CD4-positive, alpha-beta T cell treated with Interleukin-6 at 100 ng/mL for 8 hours (primary cell): ENCODE measurements at places on chromosomes 4 and X.
A peak's percentile ranks its signal among the peaks of the same experiment; 100 is the strongest.

GRCh38 chrX:19616959-19617358 lies 101.7 kb upstream of the MAP3K15 start:
- DNase-seq, result no peak

DNA sequence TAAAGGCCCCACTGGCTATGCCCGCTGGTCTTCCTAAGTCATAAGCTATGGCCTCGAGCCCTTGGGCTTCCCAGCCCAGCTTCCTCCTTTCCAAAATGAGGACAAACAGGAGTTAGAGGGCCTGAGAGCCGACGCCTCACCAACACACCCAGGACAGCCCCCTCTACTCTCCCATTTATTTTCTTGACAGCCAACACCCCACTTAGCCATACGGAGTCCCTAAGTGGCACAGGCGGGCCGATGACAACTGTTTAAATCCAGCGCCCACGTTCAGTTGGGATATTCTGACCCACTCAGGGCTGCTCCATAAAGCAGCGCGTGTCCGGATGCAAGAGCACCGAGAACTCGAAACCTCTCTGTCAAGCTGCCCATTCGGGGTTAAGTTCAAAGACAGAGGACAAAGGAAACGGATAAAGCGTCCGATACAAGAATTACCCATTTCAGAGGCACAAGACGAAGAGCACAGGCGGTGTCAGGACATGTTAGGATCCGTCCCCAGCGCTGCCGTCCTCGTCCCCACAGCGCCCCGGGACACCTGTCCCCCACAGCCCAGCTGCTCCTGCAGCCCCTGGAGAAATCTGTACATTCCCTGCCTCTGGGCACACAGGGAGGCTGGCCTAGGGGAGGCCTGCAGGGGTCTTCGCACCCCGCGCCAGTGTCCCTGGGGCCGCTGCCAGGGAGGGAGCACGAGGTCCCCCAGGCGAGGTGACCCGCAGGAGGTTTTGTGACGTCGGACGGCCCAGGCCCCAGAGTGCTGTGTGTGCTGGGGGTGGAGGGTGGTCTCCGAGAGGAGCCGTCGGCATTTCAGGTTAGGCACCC lies 1.2 kb downstream of the PRKX start:
- DNase-seq, result no peak

GRCh38 chrX:99192421-99192820 lies 1217.7 kb downstream of the PCDH19 start:
- DNase-seq, result no peak

GRCh38 chr4:150510176-150510865 lies 71.6 kb upstream of the MAB21L2 start:
- no peak for DNase-seq

- no peak for DNase-seq
Observed at GRCh38 chr4:52982946-52983340, 120.8 kb downstream of the RASL11B start.

DNA sequence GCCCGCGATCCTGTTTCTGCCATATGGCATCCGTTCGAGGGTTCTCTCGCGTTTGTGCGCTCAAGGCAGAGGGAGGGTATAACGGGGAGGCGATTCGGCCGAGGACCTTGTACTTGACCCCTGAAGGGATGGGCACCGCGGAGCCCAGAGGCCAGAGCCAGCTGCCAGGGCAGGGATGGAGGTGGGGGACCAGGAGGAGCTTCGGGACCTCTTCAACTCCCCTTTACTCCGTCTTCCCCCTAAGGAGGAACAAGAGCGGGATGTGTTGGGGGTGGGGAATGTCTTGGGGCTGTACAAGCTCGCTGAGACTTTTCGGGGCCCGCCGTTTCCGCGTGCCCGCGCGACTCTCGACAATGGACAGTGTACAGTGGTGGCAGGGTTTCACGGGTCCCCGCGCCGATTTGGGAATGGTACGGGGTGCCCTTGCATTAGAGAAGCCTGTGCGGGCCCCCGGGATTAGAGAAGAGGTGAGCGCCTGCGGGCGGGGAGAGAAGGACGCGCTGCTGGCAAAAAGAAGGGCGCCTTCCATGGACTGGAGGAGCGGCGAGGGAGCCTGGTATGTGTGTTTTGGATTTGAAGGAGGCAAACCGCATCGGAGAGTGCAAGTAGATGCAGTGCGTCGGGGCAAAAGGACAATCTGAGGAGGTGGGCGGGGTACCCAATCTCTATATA lies 760 bp downstream of the UGT8 start:
- no peak for DNase-seq

GRCh38 chr4:81607950-81608349 lies 136.2 kb upstream of the RASGEF1B start:
- DNase-seq, result no peak

- no peak for DNase-seq
Observed at GRCh38 chr4:20323991-20324390, 72.3 kb downstream of the SLIT2 start.

DNA sequence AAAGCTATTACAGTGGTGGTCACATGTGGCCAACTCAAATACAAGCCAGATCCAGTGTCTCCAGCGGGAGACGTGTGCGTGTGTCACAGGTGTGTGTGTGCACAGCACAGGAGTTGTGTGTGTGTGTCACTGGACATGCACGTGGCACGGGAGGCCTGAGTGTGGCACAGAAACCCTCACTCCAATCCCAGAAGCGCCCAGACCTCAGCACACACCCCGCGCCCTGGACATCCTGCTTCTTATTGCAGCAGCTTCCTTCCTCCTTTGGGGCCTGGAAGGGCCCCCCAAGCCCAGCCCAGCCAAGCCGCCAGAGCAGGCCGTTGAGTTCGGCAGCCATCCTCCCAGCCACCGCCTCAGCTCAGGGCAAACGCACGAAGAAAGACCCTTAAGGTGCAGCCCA lies 37.9 kb downstream of the ACOX3 start:
- no peak for DNase-seq

GRCh38 chrX:137031517-137032340 lies 2.1 kb downstream of the GPR101 start:
- peak; percentile 24 for DNase-seq

GRCh38 chr4:85420831-85421230 lies 54.1 kb upstream of the ARHGAP24 start:
- DNase-seq, result no peak

DNA sequence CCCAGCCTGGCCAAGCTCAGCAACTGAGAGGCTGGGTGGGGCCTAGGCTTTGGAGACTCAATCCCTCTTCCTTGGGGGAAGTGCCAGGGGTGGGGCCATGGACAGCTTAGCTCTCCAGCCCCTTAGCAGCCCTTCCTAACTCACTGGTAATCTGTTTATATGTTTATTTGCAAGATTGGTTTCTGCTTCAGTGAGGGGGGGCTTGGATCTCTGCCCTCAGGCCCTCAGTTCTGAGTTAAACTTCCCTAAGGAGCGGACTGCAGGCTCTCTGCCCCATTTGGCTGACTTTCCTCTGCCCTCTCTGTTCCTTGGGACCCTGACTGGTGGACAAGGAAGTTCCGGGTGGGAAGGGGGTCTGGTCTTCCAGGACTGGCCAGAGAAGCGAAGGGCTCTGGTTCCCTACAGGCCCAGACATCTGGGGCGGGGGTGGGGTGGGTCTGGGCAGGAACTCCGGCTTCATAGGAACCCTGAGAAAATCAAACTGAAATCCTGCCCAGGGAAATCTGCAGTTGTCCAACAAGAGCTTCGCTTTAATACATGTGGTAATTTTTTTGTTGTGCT lies 51.4 kb downstream of the NALF2 start:
- no peak for DNase-seq

- no peak for DNase-seq
Observed at GRCh38 chr4:178293601-178294000, 851.4 kb upstream of the AGA start.

DNA sequence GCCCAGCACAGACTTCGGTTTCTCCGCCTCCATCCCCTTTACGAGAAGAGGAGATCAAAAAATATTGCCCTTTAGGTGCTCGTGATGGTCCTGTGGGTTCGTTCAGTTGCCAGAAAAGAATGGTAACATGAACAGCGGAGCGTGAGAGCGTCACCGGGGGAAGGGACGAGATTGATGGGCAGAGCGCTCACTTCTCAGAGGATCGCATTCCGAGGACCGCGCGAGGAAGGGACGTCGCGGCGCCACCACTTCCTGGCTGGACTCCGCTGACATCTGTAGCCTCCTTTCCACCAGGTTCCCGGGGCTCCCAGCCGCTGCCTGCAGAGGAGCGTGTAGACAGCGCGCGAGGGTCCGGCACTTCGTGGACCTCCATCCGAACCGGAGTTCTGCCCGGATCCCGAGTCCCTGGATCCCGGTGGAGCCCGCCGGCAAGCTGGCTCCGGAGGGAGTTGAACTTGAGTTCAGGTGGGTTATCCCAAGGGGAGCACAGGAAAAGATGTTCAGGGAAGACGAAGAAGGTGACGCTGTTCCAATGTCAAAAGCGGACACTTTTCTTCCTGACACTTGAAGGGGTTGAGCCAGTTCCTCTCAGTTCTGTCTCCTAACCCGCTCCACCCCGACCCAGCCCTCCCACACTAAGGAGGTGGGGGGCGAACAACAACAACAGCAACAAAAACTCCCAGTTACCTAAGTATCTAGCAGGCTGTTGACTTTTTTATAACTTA lies 484 bp downstream of the GALNTL6 start:
- no peak for DNase-seq

DNA sequence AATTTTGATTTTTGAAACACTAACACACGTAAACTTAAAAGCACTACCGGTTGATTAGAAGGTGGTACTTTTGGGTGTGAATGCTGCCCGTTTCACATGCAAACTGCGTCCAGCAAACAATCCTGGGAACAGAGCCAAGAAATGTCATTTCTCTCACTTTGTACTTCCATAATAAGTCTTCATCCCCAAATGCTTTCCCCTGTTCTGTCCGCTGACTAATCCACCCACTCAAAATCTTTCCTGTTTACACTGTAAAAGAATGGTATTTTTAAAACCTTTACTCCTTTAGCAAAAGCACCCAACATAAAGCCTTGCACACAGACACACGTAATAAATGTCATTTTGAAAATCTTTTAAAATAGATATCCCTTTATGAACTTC lies 39.1 kb upstream of the PDLIM5 start:
- no peak for DNase-seq

DNA sequence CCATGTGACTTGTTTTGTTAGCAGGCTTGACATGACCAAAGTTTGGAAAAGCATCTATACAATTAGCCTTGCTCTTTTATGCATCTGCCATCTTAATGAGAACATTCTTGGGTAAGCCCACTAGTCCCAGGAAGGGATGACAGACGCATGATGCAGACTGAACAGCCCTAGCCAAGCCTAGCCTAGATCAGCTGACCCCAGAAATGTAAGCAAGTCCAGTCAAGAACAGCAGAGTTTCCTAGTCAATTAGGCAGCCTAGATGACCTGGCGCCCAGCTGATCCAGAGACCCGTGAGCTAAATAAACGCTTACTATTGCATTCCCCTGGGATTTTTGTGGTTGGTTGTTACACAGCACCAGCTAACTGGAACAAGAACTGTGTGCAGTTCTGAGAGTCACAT lies 457.9 kb downstream of the BCOR start:
- DNase-seq, result no peak

GRCh38 chr4:183098019-183098722 lies 886 bp upstream of the WWC2 start:
- no peak for DNase-seq

- no peak for DNase-seq
Observed at GRCh38 chrX:30414144-30414543, 105.0 kb upstream of the NR0B1 start.

- DNase-seq, result no peak
Observed at GRCh38 chrX:12753366-12753765, 37.8 kb upstream of the PRPS2 start.

DNA sequence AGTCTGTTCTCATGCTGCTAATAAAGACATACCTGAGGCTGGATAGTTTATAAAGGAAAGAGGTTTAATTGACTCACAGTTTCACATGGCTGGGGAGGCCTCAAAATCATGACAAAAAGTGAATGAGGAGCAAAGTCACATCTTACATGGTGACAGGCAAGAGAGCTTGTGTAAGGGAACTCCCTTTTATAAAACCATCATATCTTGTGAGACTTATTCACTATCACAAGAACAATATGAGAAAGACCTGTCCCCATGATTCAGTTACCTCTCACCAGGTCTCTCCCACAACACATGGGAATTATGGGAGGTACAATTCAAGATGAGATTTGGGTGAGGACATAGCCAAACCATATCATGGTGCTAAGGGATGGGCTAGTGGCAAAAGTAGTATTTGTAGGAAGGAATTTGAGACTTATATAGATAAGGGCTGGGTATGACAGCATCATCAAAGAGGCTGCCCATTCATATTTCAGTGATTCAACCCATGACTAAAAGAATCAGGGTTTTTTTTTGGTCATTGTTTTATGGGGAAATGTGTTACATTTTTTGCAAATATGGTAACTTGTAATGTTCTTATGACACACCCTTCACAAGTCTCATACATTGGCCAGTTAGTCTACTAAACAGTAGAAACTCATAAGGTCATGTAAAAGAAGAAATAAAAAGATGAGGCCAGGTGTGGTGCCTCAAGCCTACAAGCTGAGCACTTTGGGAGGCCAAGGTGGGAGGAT lies 34.7 kb downstream of the NUP62CL start:
- no peak for DNase-seq

- DNase-seq, result no peak
Observed at GRCh38 chr4:145723336-145723735, 43.4 kb downstream of the C4orf51 start.

DNA sequence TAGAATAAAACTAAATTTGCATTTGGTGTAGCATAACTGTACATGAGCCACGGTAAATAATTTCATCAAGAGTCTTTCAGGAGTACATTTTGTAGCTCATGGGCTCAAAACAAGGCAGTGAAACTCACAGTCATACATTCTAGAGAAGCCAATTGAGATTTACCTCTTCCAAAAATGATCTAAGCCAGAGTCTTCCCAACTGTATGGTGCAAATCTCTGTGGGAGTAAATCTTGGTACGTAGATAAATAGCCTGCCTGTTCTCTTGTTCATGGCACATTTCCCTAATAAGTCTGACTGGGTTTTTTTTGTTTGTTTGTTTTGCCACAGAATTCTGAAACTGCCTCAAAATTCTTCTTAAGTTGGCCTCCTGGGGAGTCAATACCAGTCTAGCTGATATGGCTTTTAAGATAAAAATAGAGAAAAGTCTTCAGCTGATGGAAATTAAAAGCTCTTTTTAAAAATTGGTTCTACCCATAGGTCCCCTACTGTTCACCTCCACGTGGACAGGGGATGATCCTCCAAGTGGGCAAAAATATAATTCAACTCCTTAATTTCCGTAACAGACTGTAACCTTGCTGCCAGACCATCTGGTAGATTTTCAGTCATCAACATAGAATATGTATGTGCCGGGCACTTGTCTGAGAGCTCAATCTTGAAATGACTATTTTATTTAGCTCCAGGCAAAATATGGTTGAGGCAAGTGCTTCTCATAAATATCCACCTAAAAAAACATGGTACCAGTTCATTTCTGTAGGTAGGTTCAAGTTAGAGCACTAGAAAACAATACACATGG lies 365.4 kb downstream of the PDHA2 start:
- no peak for DNase-seq

DNA sequence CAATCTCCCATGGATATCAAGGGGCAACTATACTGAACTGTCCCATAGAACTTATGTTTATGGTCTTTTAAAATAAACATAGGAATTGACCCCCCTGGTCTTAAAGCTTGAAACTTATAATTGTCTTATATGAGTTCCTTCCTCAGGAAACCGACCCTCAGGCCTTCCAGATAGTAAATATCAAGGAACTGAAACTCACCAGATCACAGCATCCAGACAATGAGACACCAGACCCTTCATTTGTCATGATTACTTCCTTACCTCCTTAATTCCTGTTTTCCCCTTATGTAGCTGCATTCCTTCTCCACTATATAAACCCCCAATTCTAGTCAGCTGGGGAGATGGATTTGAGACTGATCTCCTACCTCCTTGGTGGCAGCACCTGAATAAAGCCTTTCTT lies 94.8 kb upstream of the GRPR start:
- DNase-seq, result no peak

GRCh38 chr4:103207673-103208072 lies 9.5 kb upstream of the CENPE start:
- DNase-seq, result no peak
